A549 treated with Hydrocortisone at 1 μM for 4 hours (cell line): ENCODE measurements at places on chromosomes 13 and 19. TPM values are rescaled to one million over a fixed set of nuclear protein-coding genes. Genes with fewer than 3 reads are reported as not detected.

The FGF22 gene
- 0.37 to 0.75 TPM (median 0.55 TPM) in 5 replicates for total RNA-seq

The TMPRSS9 gene
- 0.03 to 0.10 TPM (median 0.07 TPM) in 4 of 5 replicates, not detected in the other for total RNA-seq

The C19orf38 gene
- 0.10 to 0.18 TPM (median 0.14 TPM) in 5 replicates for total RNA-seq

The ANKLE1 gene
- total RNA-seq: 0.36 to 0.58 TPM (median 0.38 TPM) in 5 replicates

The WTIP gene
- total RNA-seq: 29.8 to 36.5 TPM (median 32.9 TPM) in 5 replicates

The RXFP2 gene
- total RNA-seq: not detected in 5 replicates

The SERPINE3 gene
- total RNA-seq: 0.07 TPM in 1 of 5 replicates, not detected in the others

The CD79A gene
- 0.70 to 1.2 TPM (median 0.95 TPM) in 5 replicates for total RNA-seq

The MEF2B gene
- 0.20 to 0.77 TPM (median 0.37 TPM) in 5 replicates for total RNA-seq

The CEACAM7 gene
- total RNA-seq: 0.03 to 0.18 TPM (median 0.10 TPM) in 3 of 5 replicates, not detected in the others

The ZNF665 gene
- not detected in 5 replicates for total RNA-seq

The KLK12 gene
- total RNA-seq: not detected in 5 replicates

The SPPL2B gene
- total RNA-seq: 16.0 to 21.2 TPM (median 18.6 TPM) in 5 replicates

The ZNF536 gene
- total RNA-seq: 0.15 TPM in 1 of 5 replicates, not detected in the others

The RNF17 gene
- total RNA-seq: not detected in 5 replicates

The CLEC4M gene
- total RNA-seq: not detected in 5 replicates

The CYP4F22 gene
- total RNA-seq: 0.20 to 0.36 TPM (median 0.28 TPM) in 5 replicates

The SIGLEC5 gene
- not detected in 5 replicates for total RNA-seq

The ADGRE2 gene
- total RNA-seq: 0.62 to 1.3 TPM (median 0.97 TPM) in 5 replicates

The PRR36 gene
- 0.21 to 0.67 TPM (median 0.41 TPM) in 5 replicates for total RNA-seq

The ZNF560 gene
- total RNA-seq: not detected in 5 replicates

The HS6ST3 gene
- not detected in 5 replicates for total RNA-seq

The AZU1 gene
- 0.14 to 0.56 TPM (median 0.23 TPM) in 5 replicates for total RNA-seq

The ZNF568 gene
- total RNA-seq: 0.84 to 1.5 TPM (median 1.2 TPM) in 5 replicates

The DHDH gene
- total RNA-seq: 0.60 to 1.7 TPM (median 1.6 TPM) in 5 replicates

The CABP5 gene
- not detected in 5 replicates for total RNA-seq

The ZNF616 gene
- 0.52 to 0.85 TPM (median 0.75 TPM) in 5 replicates for total RNA-seq
